ENCODE measurements at places on chromosomes 11 and 22.

DNA sequence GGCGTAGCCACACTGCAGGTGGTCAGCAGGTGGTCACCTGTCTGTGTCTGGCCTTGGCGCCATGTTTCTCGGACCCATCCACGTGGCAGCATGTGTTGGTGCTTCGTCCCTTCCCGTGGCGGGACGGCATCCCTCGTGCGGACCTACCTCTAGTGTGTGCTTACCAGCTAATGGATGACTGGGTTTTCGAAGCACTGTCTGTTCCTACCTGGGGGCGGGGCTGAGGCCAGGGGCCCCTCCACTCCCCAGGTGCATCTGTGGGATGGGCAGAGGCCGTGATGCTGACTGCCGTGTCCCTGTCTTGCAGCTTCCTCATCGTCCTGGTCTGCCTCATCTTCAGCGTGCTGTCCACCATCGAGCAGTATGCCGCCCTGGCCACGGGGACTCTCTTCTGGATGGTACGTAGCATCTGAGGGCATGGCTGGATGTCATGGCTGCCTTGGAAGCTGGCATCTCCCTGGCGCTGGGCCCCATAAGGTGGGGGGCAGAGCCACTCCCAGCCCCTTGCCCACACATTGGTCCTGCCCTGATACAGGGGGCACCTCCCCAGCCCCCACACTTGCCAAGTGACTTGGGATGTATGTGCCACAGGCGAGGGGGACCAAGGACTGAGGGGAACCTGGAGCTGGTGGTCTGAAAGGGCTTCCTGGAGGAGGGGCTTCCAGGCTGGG is 82.9 kb downstream of the KCNQ1 start:
- no peak for DNase-seq

GRCh38 chr22:19607192-19608002 is 83.2 kb upstream of the CLDN5 start:
- no peak for DNase-seq

DNA sequence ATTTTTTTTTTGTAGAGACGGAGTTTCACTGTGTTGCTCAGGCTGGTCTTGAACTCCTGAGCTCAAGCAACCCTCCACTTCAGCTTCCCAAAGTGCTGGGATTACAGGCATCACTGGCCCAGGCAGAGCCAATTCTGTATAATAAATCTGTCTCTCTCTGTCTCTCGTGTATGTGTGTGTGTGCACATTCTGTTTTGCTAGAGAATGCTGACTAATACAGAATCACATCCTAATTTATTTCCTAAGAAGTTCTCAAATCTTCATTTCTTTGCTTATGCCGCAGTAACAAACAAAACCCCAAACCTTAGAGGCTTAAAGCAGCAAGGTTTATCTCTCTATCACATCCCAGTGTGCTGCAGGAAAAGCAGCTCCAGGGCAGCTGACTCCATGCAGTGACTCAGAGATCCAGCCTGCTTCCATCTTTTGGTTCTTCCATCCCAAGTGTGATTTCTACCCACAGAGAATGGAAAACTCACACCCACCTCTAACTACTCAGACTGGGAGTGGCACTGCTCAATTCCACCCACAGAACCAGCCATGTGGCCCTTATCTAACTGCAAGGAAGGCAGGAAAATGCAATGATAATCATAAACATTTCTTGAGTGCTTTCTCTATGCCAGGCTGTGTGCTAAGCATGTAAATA is 35.1 kb upstream of the LRRC10B start:
- no peak for DNase-seq

GRCh38 chr11:1500466-1501420 is 14.2 kb upstream of the MOB2 start:
- no peak for DNase-seq

DNA sequence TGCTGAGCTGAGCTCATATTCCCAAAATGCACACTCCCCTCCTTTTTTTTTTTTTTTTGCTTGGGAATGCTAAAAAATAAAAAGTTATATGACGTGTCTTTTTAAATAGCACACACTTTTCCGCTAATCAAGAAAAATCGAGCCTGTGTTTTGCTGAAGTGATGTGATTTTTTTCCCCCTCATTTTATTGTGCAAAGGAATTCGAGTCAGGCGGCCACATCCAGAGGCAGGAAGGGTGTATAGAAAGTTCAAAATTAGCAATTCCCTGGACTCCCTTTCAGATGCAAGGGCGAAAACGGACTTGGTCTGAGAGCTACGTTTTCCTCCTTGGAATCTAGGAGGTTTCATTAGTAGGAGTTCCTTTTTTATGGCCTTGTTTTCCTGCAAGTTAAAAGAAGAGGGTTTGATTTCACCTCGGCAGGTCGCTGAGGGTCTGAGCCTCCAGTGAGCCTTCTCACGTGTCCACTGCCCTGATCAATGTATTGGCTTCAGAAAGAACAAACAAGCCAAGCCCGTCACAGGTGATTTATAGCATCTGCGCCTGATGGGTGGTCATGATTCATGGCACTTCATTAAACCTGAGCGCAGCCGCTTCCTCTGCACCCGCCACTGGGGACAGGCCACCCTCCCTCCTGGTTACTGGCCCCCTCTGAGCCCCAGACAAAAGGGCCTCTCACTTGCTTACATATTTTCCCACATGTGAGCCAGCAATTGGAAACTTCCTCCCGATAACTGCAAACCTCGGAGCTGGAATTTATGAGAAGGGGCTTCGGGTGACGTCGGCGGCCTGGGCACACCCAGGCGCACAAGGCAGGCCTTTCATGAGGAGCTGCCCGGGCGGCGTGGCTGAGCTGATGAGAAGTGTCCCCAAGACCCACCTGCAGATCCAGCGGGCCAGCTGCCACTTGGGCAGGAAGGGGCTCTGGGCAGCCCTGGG is 64.4 kb upstream of the LINC01488 start:
- DNase-seq = no peak

DNA sequence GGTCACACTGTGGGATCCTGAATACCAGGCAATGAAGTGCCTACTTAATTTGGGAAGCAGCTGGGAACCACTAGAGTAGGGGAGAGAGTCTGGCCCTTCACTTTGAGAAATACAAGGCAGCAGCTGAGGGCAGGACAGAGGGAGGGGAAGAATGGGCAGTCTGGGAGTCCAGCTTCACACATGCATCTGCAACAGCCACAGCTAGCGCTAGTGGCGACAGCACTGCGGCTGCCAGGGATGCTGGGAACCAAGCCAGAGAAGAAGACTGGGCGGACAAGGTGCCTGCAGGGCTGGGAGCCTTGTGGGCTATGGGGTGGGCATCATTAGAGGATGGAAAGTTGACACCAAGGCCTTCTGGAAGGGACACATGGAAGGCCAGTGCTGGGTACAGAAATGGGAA is 15.8 kb downstream of the SCUBE2 start:
- DNase-seq = no peak

- peak; percentile 82 for DNase-seq
Observed at GRCh38 chr11:57638005-57638781, 11.5 kb downstream of the YPEL4 start.

- no peak for DNase-seq
Observed at GRCh38 chr11:45159781-45160365, 13.4 kb downstream of the PRDM11 start.

DNA sequence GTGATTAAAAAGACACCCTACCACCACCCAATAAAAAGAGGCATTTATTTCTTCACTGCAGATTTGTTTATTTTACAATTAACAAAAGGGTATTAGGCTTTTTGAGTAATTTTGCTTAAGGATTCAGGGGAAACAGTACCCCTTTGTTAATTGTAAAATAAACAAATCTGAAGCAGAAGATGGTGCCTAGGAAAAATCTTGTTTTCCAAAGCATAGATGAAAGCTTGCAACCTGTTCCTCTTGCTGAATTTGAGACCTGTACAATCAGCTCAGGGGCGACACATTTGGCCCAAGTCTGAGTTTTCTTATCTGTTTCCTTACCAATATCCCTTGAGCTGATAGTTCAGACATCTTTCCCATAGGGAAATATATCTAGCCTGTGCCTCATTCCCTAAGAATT is 171.9 kb downstream of the GRIA4 start:
- DNase-seq = no peak

- no peak for DNase-seq
Observed at GRCh38 chr11:60592601-60593000, 77.4 kb downstream of the MS4A13 start.

DNA sequence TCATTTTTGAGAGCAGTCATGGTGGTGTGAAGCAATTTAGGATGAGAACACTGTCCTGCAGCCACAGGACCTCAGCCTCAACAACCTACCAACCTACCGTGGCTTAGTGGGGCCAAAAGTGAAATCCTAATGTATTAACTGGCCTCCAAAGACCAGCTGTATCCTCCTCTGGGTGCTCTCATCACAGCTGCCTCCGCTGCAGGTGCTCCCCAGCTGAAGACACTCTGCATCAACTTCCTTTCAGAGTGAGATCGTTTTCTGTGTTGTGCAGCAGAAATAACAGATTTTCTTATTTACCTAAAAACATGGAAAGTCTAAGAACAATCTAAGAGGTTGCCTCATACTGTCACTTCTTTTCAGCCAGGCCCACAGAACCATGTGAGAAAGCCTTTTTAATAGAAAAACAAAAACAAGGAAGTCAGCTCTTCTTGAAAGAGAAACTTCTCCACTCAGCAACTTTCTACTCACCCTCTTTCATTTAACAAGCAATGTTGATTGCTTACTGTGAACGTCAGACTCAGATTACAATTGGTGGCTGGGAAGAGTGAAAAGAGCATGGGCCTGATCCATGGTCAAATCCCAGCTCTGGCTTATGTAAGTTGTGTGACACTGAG is 136.1 kb downstream of the TENM4 start:
- no peak for DNase-seq

DNA sequence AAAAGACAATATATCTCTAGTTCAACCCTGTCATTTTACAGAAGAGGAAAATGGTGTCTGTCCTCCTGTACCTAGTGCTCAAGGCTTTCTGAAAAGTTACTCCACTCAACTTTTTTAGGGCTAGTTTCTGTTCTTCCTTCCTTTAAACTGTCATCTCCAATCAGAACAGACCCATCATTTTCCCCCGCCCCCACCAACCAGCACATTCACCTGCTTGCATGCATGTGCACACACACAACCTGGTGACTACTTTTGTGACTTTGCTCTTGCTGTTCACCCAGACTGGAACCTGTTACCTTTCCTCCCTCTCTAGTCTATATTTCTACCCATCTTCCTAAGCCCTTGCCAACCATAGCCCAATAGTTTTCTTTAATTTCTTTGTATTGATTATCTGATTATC is 5.6 kb downstream of the FBXO7 start:
- no peak for DNase-seq

GRCh38 chr11:19921976-19922688 is 209.5 kb downstream of the NAV2 start:
- DNase-seq = no peak

DNA sequence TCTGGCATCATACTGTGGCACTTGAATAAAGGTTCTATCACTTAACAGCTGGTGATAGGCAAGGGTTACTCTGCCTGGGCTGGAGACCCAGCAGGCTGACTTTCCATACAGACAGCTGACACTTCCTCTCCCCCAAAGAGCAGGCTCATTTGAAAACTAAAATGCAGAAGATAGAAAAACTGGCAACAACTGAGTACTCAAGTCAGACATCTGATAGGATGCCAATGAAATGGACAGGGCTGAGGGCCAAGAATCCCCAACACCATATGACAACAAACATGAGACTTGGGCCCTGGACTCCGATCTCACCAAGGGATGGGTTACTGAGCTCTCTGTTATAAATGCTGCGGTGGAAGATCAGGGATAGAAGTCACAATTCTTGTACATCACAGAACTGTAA is 237.2 kb downstream of the LRRC4C start:
- no peak for DNase-seq

- no peak for DNase-seq
Observed at GRCh38 chr22:47808886-47809620, 1046.6 kb downstream of the TBC1D22A start.

DNA sequence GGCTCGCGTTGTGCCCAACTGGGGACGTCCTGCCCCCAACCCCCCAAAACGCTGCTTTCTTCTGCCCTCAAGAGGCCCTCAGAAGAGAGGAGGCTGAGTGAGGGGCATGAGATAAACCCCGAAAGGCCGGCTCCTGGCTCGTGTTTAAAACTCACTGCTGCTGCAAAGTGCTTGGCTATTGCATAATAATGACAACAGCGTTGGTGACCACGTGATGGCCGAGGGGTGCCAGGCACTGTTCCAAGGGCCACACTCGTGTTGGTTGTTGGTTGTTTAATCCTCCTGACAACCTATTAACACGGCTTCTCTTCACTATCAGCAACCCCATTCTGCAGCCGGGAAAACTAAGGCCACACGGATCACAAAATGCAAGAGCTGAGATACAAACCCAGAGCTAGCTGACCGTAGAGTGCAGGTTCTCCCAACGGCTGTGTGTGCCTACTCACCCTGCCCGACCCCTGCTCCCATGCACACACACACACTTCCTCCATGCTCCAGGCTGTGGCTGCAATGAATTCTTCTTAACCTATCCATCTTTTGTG is 51.0 kb downstream of the ANO1 start:
- no peak for DNase-seq

- DNase-seq = no peak
Observed at GRCh38 chr11:128613300-128613995, 26.1 kb upstream of the ETS1 start.
